ENCODE measurements at places on chromosomes 1 and 21. TPM values are rescaled to one million over a fixed set of nuclear protein-coding genes. Genes with fewer than 3 reads are reported as not detected.

DIRAS3 gene
- 0.13 TPM for total RNA-seq

COPA gene
- total RNA-seq: 136 TPM

TTC13 gene
- total RNA-seq: 8.7 TPM

PCSK9 gene
- total RNA-seq: 5.8 TPM

MYBPHL gene
- total RNA-seq: 0.26 TPM

GUCA2A gene
- total RNA-seq: not detected

ZNF697 gene
- 5.5 TPM for total RNA-seq

TOMM20 gene
- 63.6 TPM for total RNA-seq

HIVEP3 gene
- total RNA-seq: under 0.01 TPM

TFF1 gene
- not detected for total RNA-seq

CCDC181 gene
- not detected for total RNA-seq

DCST2 gene
- under 0.01 TPM for total RNA-seq

FCRL4 gene
- total RNA-seq: not detected

CFAP141 gene
- total RNA-seq: not detected

LCE7A gene
- total RNA-seq: not detected

DMRTA2 gene
- 4.2 TPM for total RNA-seq

RGS8 gene
- not detected for total RNA-seq

Measured in bronchial epithelial cell (primary cell).